Neuronal stem cell (in vitro differentiated cells): ENCODE measurements at places on chromosomes 5 and 9.

DNA sequence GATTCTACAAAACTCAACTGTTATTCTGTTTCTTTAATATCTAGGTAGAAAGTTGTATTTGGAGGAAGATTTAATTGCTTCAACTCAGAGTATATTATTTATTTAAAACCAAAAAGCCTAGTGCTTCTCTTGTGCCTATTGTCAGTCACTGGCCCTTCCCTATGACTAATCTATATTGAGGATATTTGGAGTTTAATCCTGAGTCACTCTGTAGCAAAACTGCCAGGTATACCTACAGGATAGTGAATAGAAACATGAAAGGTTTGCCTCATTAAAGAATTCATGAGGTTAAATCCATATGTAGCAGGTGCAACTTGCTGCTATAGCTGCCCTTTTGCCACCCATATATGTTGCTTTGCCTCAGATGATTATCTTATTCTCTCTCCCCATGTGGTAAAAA is 15.1 kb downstream of the PLK2 start:
- no peak for DNase-seq

GRCh38 chr5:134171972-134172371 is 4.8 kb downstream of the SKP1 start:
- no peak for DNase-seq

DNA sequence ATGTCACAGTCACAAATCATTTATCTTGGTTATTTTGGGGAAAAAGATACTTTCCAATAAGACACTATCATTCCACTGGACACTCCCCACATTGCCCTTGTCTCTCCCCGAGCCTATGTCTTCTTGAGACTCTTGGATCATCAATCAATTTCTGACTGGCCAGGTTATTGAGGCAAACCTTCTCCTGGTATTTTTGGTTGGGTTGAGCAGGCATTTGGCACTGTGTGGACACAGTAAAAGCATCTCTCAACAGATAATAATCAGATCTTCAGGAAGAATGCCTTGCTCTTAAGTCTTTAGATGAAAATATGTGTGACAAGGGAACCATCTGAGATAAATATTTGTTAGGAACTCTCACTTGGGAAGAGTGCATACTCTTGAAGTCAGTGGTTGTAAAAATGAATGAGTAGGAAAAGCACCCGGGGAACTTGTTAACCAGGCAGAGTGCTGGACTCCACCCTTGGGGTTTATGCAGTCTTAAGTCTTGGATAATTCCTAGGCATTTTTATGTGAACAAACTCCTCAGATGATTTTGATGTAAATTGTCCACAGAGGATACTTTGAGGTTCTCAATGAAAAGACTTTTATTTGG is 223.8 kb upstream of the CLINT1 start:
- DNase-seq = no peak

DNA sequence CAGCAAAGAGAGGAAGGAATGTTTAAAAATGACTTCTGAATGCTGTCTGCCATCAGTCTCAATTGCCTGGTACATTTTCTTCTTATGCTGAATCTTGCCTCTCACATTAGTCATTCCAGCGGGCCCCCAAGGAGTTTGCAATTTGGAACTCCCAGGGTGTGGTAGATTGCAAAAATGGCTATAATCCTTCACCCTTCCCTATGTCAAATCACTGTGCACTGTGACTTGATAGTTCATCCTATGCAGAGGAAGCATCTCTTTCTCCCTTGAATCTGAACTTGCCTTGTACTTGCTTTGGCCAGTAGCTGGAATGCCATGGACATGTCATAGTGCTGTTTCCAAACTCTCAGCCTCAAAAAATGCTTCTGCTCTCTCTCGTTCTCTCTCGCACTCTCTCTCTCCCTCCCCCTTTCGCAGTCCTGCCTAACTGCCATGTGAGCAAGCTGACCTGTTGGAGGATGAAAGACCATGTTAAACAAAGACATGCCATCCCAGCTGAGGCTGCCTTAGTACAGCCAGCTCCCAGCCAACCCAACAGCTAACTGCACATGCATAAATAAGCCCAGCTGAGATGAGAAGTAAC is 284.0 kb upstream of the TLE4 start:
- no peak for DNase-seq

- DNase-seq = no peak
Measured at GRCh38 chr5:24819841-24820240, 175.1 kb upstream of the CDH10 start.

GRCh38 chr5:150217038-150217437 is 27.2 kb downstream of the SLC6A7 start:
- DNase-seq = no peak

- no peak for DNase-seq
Measured at GRCh38 chr9:124038790-124039633, 27.4 kb downstream of the LHX2 start.

DNA sequence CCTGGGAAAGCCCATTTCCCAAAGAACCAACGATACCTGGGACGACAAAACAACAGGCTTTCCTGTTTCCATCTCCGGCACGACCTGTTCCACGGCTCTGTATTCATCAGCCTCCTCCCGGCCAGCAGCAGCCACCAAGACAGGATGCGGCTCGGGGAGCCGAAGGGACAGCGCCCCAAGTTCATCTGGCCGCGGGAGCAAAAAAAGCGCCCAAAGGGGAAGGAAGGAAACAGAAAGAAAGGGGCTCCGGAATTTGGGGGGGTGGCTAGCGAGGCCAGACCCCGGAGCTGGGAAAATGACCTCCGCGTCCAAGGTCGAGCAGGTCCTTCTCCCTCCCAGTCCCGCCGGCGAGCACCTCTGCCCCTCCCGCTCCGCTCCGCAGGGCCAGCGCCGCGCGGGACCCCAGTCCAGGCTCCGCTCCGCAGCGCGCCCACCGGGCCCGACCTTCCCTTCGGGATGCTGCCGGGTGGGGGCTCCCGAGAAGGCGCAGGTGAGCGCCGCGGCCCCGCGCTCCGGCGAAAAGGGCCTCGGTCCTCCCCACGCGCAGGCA is 608 bp downstream of the ELOVL7 start:
- peak; percentile 12 for DNase-seq

GRCh38 chr5:73693573-73694061 is 67.6 kb downstream of the ARHGEF28 start:
- DNase-seq = no peak

- no peak for DNase-seq
Measured at GRCh38 chr5:115402822-115403577, 106.5 kb upstream of the CCDC112 start.

DNA sequence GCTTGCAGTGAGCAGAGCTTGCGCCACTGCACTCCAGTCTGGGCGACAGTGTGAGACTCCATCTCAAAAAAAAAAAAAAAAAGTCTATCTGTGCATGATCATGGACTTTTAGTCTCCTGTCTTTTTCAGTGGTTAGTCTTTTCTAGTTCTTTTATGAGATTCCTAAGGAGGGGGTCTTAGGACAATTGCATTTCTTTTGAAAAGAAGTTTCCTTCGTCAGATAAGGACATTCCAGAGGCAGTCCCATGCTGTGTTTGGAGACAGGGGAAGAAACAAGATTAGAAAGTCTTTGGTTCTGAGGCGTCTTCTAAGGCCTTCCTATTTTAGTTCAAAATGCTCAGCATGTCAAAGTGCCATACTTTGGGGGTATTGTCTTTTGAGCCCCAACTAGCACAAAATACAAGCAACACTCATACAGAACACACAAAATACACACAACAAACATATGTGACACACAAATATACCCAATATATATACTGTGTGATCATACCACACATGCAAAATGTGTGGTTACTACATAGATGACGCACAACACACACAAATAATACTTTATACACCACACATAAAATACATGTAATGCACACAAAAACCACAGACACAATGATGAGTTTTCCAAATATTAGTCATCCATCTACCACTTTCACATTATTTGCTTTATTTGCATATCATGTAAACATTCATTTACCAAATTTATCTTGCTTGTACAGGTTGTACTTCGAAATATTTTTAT is 394.5 kb downstream of the SPATA31D1 start:
- peak; percentile 48 for DNase-seq

- DNase-seq = no peak
Measured at GRCh38 chr5:116528519-116529234, 45.9 kb downstream of the SEMA6A start.

DNA sequence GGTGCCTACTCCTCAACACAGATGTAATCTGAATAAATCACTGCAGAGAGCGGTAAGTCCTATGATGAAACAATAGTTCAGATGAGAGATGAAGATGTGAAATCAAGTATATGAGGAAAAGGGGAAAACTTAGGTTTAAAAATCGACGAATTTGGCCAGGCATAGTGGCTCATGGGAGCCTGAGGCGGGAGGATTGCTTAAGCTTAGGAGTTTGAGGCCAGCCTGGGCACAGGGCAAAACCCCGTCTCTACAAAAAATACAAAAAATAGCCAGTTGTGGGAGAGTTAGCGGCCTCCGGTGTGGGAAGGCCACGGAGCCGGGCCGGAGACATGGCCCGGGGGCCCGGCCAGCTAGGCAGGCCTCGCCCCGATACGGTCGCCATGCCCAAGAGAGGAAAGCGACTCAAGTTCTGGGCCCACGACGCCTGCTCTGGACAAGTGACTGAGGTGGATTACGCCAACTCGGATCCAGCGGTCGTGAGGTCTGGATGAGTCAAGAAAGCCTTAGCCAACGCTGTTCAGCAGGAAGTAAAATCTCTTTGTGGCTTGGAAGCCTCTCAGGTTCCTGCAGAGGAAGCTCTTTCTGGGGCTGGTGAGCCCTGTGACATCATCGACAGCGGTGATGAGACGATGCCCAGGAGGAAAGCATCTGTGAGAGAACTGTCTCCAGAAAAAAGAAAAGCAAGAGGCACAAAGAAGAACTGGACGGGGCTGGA is 62.8 kb upstream of the SUB1 start:
- DNase-seq = no peak

GRCh38 chr9:95822015-95822414 is 53.5 kb upstream of the ERCC6L2 start:
- DNase-seq = no peak

- DNase-seq = no peak
Measured at GRCh38 chr9:18605766-18606180, 131.8 kb downstream of the ADAMTSL1 start.

DNA sequence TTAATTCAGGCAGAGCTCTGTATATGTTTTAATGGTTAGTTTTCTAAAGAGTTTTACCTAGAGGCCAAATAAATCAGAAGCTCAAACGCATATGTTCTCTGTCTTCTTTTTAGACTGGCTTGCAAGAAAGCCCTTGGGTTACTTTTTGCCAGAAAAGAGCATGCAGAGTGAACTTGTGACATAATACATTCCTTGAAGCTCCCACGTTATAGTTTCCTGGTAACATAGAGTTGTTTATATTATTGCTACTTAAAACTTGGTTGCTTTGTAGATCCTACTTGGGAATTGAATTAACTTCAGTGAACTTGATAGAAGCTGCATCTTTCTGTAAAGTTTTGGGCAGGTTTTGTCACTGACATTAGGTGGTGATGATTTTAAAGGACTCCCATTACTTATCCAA is 102.9 kb downstream of the C9orf152 start:
- no peak for DNase-seq

DNA sequence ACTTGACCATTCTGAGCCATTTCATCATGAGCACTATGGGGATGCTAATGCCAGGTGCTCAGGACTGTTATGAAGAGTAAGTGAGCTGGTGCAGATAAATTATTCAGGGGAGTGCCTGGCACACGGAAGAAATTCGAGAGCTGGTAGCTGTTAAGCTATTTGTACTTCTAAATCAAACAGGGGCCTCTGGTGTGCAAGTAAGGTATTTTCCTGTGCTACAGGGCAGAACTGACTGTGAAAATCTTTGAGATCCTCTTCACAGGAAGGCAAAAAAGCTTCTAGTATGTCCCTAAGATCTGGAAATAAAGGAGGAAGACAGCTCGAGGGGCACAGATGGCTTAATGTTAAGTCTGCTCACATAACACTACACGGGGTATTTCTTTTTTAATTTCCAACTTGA is 106.3 kb upstream of the SPOCK1 start:
- DNase-seq = no peak

DNA sequence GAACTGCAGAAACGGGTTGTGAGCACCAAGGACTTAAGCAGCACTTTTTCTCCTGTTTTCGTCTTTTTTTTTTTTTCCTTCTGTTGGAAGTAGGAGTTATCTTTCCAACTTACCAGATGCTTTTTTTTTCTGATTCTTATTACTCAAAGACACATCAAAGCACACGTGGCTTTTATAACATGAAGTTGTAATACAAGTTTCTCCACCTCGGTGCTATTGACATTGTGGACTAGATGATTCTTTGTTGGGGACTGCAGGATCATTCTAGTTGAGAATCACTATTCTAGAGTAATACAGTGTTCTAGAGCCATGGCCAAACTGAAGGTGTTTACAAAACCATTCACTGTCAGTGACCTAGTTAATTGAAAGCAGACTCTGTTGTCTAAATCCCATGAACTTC is 51.5 kb downstream of the MYO10 start:
- DNase-seq = no peak

GRCh38 chr5:174735498-174736330 is 11.3 kb downstream of the MSX2 start:
- DNase-seq = no peak

DNA sequence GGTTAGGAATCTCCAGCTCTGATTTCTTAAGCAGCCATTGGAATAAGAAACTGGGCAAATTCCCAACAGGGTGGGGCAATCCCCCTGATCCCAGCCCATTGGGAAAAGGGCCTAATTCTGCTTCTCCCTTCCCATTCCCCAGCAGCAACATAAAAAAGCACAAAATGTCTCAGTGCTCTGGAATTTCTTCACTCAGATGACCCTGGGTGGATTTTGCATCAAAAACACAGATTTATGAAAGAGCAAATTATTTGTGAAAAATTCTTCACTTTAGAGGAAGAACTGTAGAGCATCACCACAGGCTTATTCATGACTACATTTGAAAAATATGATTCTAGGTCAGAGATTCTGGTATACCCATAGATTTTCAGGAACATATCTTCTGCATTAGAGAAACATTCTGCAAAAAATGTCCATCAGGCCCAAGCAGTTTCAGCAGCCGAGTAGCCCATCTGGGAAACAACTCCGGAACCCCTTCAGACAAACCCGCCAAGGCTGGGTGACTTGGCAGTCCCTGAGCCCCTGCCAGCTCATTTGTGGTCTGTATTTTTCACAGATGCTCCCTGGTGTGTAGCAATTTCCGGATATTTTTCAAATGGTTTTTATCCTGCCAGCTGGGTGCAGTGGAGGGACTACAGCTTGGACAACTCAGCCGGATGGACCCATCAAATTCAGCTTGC is 102.1 kb upstream of the RANBP3L start:
- no peak for DNase-seq

DNA sequence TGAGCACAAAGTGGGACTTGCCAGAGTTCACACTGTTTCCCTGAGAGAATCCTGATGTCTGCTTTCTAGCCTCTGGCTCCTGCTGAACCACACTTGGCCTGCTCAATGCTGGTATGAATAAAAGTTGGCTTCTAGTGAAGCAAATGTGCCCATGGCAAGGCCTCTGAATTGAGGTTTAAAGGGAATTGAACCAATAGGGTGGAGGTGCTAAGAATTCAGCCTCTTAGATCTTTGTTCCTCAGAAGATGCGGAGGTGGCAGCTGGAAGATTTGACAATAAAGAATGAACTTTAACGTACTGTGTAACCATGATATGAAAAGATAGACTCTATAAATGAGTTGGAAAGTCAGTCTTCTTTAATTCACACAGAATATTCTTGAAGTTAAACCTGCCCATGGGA is 57.2 kb downstream of the RASGRF2 start:
- no peak for DNase-seq

GRCh38 chr9:75087289-75087823 is 599 bp downstream of the NMRK1 start:
- no peak for DNase-seq
